ENCODE measurements at places on chromosomes 4 and X.

DNA sequence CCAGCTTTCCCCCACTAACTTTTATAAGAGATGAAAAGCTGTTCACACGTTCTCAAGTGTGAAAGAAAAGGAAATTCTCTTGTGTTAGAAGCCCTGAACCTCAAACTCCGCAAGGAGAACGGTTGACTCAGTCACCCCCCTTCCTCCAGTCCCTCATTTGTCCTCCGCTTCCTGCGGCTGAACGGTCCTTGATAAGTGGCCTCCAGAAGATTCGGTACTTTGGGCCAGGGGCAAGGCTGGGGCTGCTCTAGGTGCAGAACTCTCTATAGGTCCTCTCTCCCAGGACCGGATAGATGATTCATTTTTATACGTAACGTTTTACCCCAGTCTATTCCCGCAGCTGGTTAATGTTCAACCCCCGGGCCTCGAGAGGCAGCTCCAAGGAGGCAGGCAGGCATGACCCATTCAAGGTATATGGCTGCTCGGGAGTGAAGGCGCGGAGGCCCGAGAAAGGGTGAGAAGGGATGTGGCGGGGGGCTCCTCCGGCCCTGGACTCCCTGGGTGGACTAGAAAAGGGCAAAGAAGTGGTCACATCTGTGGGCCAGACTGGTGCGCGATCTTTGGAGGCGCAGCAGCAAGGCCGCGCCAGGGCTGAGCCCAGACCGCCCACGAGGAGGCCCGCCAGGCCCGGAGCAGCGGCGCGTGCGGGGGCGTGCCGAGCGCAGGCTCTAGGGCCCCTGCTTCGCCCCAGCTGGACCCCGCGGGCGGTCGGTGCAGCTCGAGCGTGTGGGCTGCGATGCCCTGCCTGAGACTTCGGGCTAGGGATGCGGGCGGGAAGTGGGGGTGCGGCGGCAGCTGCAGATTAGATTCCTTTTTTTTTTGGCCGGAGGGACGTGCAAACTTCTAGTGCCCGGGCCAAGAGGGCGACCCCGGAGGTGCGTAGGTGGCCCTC lies 11.7 kb downstream of the PITX2 start:
- no peak for DNase-seq

GRCh38 chr4:94409962-94410361 lies 41.8 kb upstream of the PDLIM5 start:
- DNase-seq, result no peak

DNA sequence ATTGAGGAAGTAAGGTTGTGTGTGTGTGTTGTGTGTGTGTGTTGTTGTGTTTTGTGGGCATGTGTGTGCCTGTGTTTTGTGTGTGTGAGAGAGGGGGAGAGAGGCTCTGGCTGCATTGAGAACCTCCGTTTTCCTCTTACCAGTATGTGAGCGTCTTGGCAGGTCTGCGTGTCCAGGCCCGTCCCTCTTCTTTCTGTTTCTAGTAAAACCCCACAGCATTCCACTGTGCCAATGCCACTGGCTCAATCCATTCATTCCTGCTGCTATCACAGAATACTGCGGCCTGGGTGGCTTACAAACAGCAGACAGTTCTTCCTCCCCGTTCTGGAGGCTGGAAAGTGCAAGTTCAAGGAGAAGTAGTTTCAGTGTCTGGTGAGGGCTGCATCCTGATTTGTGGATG lies 15.5 kb upstream of the HTRA3 start:
- DNase-seq, result no peak

DNA sequence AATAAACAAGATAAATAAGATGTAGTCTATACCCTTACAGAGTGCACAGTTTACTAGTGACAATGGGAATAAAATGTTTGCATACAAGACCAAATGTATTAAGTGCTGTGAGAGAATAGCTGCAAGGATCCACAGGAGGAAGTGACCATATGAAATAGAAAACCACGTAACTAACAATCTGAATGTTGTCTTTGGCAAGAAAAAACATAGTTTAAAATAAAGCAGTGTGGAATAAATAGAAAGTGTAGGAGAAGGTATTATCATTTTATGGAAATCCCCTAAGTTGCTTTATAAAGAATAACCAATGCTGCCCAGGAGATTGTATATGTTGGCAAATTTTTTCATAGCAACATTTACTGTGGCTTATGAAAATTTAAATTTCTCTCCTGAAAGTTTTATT lies 116.1 kb downstream of the PCDH7 start:
- no peak for DNase-seq

GRCh38 chr4:3720466-3720865 lies 45.7 kb upstream of the ADRA2C start:
- DNase-seq, result no peak

- no peak for DNase-seq
Measured at GRCh38 chr4:177159600-177159999, 150.1 kb upstream of the NEIL3 start.

DNA sequence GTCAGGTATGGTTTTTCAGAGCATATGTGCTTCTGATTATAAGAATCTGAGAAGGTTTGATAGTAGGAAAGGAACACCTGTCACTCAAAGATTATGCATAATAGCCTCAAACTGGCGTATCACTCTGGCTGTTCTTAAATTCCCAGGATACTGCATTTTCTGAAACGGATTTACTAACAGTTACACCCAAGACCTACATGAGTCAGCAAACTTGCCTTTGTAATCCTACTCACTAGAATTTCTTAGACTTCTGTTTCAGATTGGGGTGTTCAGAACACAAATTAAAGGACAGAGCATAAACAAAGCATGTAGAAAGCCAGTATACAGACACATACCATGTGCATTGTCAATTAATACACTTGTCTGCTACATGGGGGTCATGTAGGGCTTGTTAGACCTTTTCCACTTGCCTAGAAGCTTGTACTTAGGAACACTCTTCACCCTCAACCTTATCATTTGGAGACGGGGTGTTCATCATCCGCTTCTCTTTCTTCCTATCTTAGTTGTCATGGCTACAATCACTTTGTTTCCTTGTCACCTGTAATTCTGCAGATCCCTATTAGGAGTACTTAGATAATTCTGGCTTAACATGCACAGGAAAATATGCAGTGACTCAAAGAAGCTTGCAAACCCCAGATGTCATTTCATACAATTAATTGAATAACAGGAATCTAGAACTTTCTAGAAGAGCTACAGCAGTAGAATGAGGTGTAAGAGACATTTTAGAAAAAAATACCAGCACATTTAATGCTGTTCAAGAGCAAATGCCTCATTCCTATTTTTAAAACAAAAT lies 593.0 kb upstream of the TENM3 start:
- DNase-seq, result no peak

GRCh38 chrX:78377186-78377585 lies 49.8 kb upstream of the CYSLTR1 start:
- no peak for DNase-seq

DNA sequence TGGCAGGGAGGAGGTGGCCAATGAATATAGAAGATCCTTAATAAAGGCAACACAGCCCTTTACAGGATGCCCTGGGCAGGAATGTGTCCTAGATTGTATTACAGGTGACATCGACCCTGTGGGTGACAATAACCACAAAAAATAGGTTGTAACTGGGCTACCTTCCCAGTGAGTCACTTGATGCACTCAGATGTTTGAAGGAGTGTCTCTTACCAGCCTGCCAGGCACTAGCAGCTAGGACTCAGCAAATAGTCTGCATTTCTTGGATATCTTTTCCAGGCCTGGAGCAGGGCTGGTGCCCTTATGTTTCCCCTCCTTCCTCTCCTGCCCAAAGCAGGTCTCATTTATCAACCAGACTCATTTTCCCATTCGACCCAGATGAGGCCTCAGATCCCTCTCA lies 50.9 kb upstream of the TMEM164 start:
- no peak for DNase-seq

DNA sequence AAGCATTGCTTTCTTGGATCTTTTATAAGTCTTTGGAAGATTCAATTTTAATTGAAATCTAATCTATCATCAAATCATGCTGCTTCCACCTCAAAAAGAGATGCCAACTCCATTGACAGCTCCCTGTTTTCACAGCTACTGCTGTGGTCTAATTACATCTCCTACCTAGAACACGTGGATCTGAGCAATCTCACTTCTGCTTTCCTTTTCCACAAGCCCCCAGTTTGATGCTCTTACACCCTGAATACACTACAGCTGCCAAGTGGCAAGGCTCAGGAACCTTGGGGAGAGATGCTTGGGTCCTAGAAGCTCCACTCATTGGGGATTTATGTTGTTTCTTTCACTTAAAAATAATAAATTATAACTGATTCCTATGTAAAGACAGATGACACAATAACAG lies 172.0 kb downstream of the CFAP299 start:
- DNase-seq, result no peak

DNA sequence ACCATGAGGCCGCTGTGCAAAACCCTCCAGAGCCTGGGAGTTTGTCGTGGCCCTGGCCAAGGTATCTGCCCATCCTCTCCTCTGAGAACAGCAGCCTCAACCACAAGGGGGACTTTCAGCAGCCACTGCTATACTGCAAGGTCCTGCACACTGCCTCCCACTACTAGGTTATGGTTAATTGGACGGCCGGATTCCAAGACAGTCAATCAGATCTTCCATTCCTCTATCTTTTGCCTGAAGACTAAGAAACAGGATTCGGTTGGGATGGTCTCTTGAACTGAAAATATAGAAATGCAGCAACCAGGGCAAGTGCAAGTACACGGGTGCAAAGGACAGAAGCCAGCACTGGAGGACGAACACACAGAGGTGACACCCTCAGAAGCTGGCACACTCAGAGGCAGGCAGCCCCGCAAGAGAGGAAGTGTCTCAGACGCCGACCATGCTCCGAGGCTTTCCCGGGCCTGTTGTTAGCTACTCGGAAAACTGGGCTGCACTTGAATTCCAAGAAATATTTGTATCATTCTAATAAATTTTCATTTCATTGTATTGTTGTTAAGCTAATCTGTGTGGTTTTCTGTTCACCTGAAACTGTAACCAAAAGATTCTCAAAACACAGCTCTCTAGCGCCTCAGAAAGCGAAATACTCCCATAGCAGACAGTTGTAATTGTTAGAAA lies 63.3 kb downstream of the AFAP1 start:
- no peak for DNase-seq

GRCh38 chrX:34901761-34902160 lies 40.8 kb upstream of the FAM47B start:
- DNase-seq, result no peak

GRCh38 chr4:15809466-15809865 lies 31.3 kb downstream of the CD38 start:
- no peak for DNase-seq

- DNase-seq, result no peak
Measured at GRCh38 chr4:158314756-158315487, 104.6 kb downstream of the TMEM144 start.

GRCh38 chr4:11805842-11806241 lies 377.1 kb upstream of the HS3ST1 start:
- DNase-seq, result no peak

GRCh38 chr4:74013264-74013663 lies 14.8 kb upstream of the CXCL5 start:
- no peak for DNase-seq

GRCh38 chr4:68347845-68348244 lies 2.0 kb downstream of the YTHDC1 start:
- no peak for DNase-seq

DNA sequence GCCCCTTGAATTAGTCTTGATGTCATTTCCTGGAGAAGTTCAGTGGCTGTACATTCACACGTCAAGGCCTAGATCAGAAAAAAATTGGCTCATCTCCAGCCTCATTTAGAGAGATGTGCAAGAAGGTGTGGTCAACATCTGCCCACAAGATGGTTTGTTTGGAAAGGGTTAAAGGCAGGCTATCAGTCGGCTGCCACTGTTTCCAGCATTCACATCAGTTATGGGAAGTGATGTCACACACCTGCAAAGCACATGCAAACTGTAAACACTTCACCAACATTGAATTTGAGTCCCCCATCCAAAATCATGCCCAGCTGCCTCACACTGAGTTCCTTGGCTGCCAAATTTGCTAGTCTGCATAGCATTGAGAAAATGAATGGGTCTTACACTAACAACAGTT lies 498.3 kb upstream of the INTU start:
- DNase-seq, result no peak

DNA sequence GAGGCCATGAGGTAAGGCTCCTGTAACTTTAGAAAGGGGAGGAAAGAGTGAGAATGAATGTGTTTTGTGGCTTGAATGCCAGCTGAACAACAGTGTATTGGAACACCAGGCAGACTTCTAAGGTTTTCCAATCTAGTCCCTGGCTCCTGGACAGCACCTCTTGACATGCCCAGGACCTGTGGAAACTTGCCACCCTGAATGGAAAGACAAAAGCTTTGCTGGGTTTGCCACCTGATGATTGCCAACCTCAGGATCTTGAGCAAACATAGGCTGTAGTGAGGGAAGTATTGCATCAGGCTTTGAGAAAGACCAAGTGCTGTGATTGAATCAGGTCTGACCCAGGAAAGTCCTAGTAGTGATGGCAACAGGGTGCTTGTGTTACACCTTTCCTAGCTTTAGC lies 1393.1 kb upstream of the DIAPH2 start:
- no peak for DNase-seq

- no peak for DNase-seq
Measured at GRCh38 chr4:76753814-76754213, 144.1 kb downstream of the SOWAHB start.

GRCh38 chrX:120562569-120562926 lies 1.8 kb upstream of the CUL4B start:
- DNase-seq, result no peak

DNA sequence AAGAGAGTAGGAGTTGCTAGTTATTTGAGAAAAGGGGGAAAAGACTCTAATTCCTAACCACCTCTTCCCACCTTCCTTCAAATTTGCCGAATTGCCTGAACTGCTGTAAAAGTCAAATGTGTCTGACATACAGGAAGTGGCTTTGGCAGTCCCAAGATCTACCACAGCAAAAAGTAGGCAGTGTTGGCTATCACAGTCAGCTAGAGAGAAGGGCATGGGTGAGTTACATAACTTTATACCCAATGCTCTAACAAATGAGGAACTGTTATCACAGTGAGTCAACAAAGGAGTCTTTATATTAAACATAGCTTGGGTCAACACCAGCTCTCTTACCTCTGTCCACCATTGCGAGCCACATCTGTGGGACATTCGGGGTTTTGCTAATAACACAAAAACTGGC lies 2.4 kb upstream of the MBNL3 start:
- DNase-seq, result no peak

DNA sequence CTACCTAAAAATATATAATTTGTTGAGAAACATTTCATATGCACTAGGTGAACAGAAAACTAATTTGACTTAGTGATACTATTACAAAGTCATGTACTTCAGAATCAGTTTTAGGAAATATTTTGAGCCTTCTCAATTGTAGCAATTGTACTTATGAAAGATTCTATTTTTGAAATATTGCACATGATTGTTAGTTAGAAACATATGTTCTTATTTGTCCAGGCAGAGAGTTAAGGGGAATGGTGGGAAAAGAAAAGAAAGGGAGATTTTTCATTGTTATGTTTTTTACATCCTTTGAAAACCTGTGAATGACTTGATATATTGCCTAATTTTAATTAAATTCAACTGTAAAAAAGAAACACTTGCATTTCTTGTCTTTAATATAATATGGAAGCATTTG lies 66.0 kb downstream of the GLRB start:
- DNase-seq, result no peak
